Activated CD4-positive, alpha-beta T cell treated with anti-CD3 and anti-CD28 coated beads, Interleukin-2, amount 10 ng/mL, durations not matched to agents 24 days and 14 days (primary cell): ENCODE measurements at places on chromosomes 11 and 22. TPM values are rescaled to one million over a fixed set of nuclear protein-coding genes. Genes with fewer than 3 reads are reported as not detected.

- H3K4me3 ChIP-seq, result no peak overlapping the region
- DNase-seq, result no peak
- peaks cover 34% of the 10 kb centered on the region for H3K4me1 ChIP-seq
- peaks cover 12% of the 10 kb centered on the region for H3K27me3 ChIP-seq
Observed at GRCh38 chr11:18669711-18670110, 28.9 kb upstream of the TMEM86A start.

DNA sequence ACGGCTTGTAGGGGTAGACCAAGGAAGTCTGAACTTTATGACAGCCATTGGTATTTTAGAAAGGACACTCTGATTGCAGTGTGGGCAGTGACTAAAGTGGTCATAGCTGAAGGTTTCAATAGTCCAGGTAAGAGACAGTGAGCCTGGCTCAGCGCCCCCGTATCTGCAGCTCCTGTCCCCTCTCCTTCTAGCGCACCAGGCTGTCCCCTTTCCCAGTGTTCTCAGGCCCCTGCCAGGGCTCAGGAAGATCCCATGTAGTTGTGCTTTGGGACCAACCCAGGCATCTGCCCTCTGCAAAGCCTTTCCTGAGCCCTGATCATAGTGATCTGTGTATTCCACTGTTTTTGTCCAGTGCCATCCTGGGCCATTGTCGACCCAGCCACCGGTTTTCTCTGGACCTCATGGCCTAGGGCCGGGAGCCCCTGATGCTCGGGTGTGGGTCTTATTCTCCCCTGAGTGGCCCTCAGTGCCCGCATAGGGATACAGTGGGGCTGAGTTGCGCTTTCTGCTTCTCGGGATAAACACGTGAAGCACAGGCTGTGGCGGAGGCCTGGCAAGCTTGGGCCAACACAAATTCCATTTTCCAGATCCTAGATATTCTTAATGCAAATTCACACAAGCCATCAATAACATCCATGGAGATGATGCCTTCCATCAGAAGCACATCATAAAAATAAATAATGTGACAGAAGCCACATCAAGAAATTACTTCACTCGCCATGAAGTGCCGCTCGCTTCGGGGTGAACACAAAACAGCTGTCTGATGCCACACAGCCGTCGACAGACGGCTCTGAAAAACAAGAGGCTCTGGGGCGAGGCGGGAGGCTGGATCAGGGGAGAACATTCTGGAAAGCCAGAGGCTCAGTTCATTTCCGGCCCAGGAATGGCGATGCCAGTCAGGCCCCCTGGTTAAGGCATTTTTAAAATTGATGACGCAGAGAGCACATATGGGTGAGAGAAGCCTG, 805.0 kb downstream of the TBC1D22A start:
- DNase-seq, result no peak
- H3K27me3 ChIP-seq, result no peaks in the 10 kb centered on the region
- no peak overlapping the region for H3K4me3 ChIP-seq
- no peaks in the 10 kb centered on the region for H3K36me3 ChIP-seq
- H3K4me1 ChIP-seq, result no peaks in the 10 kb centered on the region
- H3K27ac ChIP-seq, result no peak overlapping the region

- H3K4me1 ChIP-seq, result peaks cover 2% of the 10 kb centered on the region
- H3K27me3 ChIP-seq, result peaks cover 6% of the 10 kb centered on the region
- DNase-seq, result no peak
- H3K36me3 ChIP-seq, result no peaks in the 10 kb centered on the region
- no peak overlapping the region for H3K4me3 ChIP-seq
Observed at GRCh38 chr11:3220101-3220500, 1.5 kb upstream of the MRGPRG start.

DNA sequence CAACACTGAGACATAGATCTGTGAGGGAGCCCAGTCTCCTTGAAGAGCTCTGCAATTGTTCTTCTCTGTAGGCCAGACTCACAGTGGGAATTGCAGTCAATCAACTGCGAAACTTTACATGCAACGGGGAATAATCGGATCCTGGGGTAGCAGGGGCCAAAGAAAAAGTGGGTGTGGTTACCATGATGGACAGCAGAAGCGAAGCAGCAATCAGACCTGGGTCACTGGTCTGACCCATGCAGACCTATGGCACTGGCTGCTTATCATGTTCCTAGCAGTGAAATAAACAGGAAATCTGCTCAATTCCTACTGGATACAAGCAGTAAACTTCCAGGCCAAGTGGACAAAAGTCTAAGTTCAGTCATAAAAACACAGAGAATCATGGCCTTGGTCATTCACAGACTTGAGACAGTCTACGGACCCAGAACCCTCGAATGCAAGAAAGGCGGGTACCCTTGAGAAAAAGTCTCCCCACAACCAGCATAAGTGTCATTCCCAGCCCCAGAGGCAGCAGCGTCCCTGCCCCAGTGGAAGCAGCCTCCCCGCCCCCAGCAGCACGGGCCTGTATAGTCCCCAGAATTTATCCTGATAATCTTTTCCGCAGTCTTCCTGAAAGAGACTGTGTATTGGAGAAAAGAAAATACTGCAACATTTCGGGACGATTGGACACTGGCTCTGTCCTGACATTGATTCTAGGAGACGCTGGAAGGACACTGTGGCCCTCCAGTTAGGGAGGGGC, 34.6 kb downstream of the ASCL2 start:
- DNase-seq, result peak; percentile 42
- H3K27ac ChIP-seq, result no peak overlapping the region
- no peaks in the 10 kb centered on the region for H3K36me3 ChIP-seq
- H3K4me3 ChIP-seq, result no peak overlapping the region

GRCh38 chr11:125286486-125286885, 121.9 kb downstream of the PKNOX2 start:
- no peaks in the 10 kb centered on the region for H3K4me1 ChIP-seq
- H3K4me3 ChIP-seq, result no peak overlapping the region
- peaks cover 4% of the 10 kb centered on the region for H3K27me3 ChIP-seq
- H3K36me3 ChIP-seq, result no peaks in the 10 kb centered on the region
- no peak for DNase-seq

DNA sequence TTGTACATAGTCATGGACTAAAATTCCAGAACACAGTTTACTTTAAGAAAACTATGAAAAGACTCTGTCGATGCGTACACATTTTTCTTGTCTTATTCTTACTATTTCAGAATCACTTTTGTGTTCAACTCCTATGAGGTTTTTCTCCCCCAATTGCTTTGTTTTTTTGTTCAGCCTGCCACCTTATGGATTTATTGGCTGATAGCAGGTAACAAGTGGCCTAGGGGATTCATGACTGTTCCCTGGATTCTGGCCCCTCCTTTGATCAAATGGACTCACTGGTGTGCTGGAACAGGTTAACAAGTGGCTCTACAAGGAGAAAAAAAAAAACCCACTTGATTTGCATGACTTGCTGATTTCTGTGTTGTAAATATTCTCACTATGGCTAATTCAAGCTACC, 10.6 kb downstream of the MMP20 start:
- H3K27me3 ChIP-seq, result peaks cover 17% of the 10 kb centered on the region
- H3K36me3 ChIP-seq, result no peaks in the 10 kb centered on the region
- peaks cover 15% of the 10 kb centered on the region for H3K4me1 ChIP-seq
- H3K4me3 ChIP-seq, result no peak overlapping the region

GRCh38 chr22:26443901-26444690, 15.0 kb downstream of the ASPHD2 start:
- H3K4me3 ChIP-seq, result no peak overlapping the region
- H3K36me3 ChIP-seq, result peaks cover 14% of the 10 kb centered on the region
- peaks cover 6% of the 10 kb centered on the region for H3K4me1 ChIP-seq
- peak overlapping the region; percentile 40 for H3K27ac ChIP-seq
- H3K27me3 ChIP-seq, result no peaks in the 10 kb centered on the region

- H3K4me1 ChIP-seq, result no peaks in the 10 kb centered on the region
- H3K27me3 ChIP-seq, result no peaks in the 10 kb centered on the region
- no peak overlapping the region for H3K4me3 ChIP-seq
- H3K36me3 ChIP-seq, result no peaks in the 10 kb centered on the region
Observed at GRCh38 chr22:19746726-19747125, 13.9 kb upstream of the TBX1 start.

- no peak overlapping the region for H3K27ac ChIP-seq
- no peak for DNase-seq
- peaks cover 45% of the 10 kb centered on the region for H3K27me3 ChIP-seq
- no peaks in the 10 kb centered on the region for H3K36me3 ChIP-seq
Observed at GRCh38 chr11:17697175-17697949, 22.0 kb upstream of the MYOD1 start.

DNA sequence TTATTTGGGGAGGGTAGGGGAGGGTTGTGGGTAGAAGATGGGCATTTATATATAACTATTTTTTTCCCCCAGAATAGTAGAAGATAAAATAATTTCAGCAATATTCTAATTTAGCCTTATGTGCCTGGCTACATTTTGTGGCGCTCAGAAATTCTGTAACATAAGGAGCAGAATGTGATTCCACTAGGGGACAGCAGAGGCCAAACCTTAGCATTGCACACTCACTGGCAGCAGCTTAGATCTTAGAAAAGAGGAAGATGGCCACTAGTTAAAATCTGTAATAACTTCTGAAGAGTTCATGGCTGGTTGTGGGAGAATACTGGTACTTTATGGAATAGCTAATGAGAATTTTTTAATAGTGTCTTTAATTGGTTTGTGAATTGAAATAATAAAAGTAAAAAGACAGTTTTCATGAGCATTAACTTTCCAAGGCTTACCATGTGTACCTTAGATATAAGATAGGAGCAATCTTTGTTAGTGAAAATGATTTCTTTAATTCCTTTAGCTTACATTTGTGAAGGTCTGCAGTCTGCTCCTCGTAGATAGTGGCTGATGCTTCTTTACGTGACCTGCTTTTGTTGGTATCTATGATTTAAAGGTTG, 33.1 kb downstream of the DDX10 start:
- H3K27me3 ChIP-seq, result no peaks in the 10 kb centered on the region
- H3K27ac ChIP-seq, result no peak overlapping the region
- peaks cover 2% of the 10 kb centered on the region for H3K4me1 ChIP-seq
- no peak overlapping the region for H3K4me3 ChIP-seq
- peak; percentile 80 for DNase-seq

GRCh38 chr22:45112136-45112879, 51.4 kb upstream of the NUP50 start:
- H3K4me1 ChIP-seq, result no peaks in the 10 kb centered on the region
- no peak overlapping the region for H3K27ac ChIP-seq
- DNase-seq, result no peak
- H3K36me3 ChIP-seq, result no peaks in the 10 kb centered on the region

DNA sequence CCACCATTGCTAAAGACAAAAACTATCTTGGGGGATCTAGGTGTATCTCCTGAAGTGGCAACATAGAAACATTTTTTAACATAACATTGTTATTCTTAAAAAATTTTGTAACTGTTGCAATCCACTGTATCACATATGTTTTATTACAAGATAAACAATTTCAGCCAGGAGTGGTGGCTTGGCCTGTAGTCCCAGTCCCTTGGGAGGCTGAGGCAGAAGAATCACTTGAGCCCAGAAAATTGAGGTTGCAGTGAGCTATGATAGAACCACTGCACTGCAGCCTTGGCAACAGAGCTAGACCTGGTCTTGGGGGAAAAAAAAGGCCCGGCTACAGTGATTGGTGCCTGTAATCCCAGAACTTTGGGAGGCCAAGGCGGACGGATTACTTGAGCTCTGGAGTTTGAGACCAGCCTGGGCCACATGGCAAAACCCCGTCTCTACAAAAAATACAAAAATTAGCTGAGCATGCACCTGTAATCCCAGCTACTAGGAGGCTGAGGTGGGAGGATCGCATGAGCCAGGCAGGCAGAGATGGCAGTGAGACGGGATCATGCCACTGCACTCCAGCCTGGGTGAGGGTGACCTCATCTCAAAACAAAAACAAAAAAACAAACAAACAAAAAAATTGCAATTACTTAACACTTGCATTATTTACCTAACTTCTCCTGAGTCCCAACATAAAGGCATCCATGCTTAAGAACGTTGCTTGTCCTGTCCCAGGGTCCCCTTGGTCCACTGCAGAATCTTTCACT, 1.5 kb upstream of the DEPDC5 start:
- H3K36me3 ChIP-seq, result peaks cover 16% of the 10 kb centered on the region
- H3K4me3 ChIP-seq, result peak overlapping the region; percentile 95
- H3K27me3 ChIP-seq, result peaks cover 2% of the 10 kb centered on the region
- H3K4me1 ChIP-seq, result peaks cover 53% of the 10 kb centered on the region
- no peak for DNase-seq

- H3K4me3 ChIP-seq, result peak overlapping the region; percentile 23
- H3K27ac ChIP-seq, result no peak overlapping the region
- H3K27me3 ChIP-seq, result no peaks in the 10 kb centered on the region
- peak; percentile 73 for DNase-seq
- H3K36me3 ChIP-seq, result peaks cover 20% of the 10 kb centered on the region
Observed at GRCh38 chr11:72075109-72075508, 5.2 kb downstream of the NUMA1 start.

SEC14L6 gene
- not detected in 2 replicates for total RNA-seq

TXNRD2 gene
- 18.4 and 23.5 TPM in 2 replicates for total RNA-seq

APOL3 gene
- total RNA-seq, result 42.2 and 44.8 TPM in 2 replicates

RASD2 gene
- total RNA-seq, result 0.09 TPM in 1 of 2 replicates, not detected in the other

MS4A15 gene
- total RNA-seq, result not detected in 2 replicates

DGAT2 gene
- total RNA-seq, result 7.3 and 8.6 TPM in 2 replicates
